ENCODE measurements at places on chromosomes 1 and 21.

DNA sequence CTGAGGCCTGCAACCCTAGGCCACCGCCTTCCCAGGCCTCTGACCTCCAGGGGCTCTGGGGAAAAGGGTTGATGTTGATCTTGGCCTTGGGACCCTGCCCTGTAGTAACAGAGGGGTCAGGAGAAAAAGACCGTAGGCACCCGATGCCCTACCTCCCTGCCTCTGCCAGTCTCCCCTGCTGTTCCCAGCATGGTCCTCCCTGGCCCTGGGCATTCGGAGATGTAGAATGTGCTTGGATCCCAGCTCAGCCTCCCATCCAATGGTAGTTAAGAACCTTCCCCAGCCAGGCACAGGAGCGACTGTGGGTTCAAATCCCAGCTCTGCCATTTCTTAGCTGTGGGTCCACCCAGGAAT lies 72.0 kb upstream of the TARDBP start:
- DNase-seq = no peak

GRCh38 chr21:42524341-42525028 lies 10.8 kb downstream of the SLC37A1 start:
- DNase-seq = no peak

- DNase-seq = no peak
These were observed 160.9 kb upstream of the SYT6 start for GRCh38 chr1:114314576-114314975.

DNA sequence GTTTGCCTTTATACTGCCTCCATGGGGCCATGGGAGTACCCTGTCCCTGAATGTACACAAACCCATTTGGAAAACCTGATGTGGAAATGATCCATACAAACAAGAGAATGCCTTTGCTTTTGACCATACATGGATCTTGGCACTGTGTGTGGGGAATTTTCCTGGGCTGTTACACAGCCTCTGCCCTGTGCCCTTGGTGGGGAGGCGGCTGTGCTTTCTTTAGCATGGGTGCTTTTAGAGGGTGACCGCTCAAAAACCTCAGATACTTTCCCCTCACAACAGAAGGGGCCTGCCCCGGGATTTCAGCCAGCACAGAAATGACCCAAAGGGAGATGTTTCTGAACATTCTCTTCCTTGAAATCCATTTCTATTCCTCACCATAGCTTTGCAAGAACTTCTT lies 194.8 kb downstream of the LMO4 start:
- DNase-seq = no peak

DNA sequence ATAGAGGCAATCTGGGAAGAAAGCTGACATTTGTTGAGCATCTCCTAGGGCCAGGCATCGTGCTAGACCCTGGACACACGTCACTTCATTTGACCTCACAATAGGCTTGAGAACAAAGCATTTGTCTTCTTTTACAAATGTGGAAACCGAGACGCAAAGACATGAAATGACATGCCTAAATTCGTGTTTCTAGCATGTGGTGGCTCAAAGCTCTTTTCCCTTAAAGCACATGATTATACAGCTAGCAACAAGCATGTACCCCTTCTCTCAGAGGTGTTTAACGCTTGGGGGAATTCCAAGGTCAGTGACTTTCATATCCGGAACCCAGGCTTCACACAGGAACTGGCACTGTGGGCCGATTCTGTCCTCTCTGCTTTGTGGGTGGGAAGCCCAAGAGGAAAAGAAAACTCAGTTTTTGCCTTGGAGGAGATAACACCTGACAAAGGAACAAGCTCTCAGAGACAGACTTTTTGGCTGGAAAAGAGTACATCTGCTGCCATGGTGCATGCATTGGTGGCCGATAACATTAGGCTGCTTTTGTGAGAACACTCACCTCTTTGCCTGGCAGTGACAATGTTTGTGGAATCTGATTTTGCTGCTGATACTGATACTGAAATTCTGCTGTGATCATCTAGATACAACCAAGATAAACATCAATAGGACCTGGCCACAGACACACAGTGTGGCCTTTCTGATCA lies 15.4 kb upstream of the CD2 start:
- DNase-seq = no peak

- DNase-seq = peak; percentile 61
These were observed at the start of gene TRAF3IP3 for GRCh38 chr1:209755926-209756614. TRAF3IP3 (plus strand) TSS chr1:209756053; CDS start chr1:209760040, 3,987 bp downstream.

- no peak for DNase-seq
These were observed 200.2 kb downstream of the PDE4B start for GRCh38 chr1:65992831-65993271.

DNA sequence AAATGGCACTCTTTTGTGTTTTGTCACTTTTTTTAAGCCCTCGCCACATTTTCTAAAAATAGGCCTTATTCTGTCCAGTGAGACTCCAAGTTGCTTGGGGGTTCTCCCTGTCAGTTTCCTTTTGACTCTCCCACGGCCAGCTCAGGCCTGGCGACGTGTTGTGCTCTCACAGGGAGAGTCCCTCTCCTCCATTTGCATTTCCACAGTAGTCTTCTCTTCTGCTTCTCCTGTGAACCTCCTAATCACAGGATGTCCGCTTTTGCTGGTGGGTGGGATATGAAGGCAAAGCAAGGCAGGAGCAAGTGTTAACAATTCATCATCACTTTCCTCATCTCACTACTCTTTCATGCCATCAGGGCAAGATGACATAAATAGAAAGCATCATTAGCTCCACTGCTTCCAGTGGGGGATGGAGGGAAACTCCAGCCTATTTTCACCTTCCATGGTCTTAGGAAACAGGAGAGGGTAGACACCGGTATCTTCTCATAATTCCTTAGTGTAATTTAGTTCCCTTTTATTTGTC lies 99.8 kb downstream of the INTS7 start:
- no peak for DNase-seq

DNA sequence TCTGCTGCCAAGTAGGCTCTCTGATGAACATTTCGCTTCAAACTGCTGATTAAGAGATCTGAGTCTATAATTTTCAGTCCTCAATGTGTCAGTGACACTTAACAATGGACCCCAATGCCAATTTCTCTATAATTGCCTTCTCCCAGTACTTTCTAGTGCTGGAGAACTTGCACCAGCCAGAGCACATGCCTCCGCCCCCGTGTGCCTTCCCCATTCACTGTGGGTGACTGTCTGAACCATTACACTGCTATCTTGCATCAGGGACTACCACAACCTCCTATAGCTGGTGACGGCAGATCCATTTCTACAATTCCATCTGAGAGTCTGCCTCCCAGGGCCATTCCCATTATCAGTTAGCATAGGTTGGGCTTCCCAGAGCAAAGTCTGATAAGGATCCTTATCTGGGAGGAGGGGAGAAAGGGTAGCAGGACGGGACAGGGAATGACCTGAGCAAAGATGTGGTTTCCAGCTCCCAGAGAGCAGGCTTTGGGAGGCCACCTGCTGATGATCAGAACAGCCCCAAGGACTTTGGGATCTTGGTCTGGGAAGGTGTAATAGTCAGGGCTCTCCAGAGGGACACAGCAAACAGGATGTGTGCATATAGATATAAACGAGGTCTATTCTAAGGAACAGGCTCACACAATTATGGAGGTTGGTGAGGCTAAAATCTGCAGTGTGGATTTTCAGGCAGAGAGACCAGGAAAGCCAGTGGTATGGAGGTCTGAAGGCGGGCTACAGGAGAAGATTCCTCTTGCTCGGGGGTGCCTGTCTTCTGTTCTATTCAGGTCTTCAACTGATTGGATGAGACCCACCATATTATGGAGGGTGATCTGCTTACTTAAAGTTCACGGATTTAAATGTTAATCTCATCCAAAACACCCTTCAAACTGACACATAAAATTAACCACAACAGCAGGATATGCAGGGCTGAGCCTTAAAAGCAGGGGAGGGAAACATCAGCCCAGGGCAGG lies 238.2 kb downstream of the PTPRU start:
- no peak for DNase-seq

DNA sequence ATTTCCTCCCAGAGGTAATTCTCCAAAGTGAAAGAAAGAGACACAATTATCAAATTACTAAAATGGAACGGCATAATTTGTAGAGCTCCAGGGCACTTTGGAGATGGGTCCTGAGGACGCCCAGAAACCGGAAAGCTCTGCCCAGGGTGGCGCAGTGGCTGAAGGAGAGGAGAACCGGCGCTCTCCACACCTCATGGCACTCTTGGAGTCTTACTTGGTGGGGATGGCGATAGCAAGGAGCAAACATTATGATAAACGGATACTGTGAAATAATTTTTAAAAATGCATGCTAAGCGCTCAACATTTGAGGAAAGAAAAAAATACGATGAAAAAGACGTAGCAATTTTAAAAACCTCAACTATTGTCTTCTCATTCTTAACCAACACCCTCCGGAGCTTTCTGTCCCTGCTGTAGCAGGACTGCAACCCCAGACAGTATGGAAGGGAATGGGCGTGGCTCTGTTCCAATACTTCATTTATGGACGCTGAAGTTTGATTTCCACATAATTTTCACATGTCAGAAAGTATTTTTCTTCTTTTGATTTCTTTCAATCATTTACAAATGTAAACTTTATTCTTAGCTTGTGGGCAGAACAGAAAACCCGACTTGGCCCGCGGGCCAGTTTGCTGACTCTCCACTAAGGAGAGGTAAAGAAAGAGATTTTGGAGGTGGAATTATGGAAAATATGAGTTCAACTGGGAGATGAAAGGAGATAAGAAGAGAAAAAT lies 1.1 kb downstream of the S100A11 start:
- no peak for DNase-seq
